ENCODE measurements at places on chromosomes 16 and 17. TPM values are rescaled to one million over a fixed set of nuclear protein-coding genes. Genes with fewer than 3 reads are reported as not detected.
A peak's percentile ranks its signal among the peaks of the same experiment; 100 is the strongest.

GRCh38 chr17:74922694-74923537 lies at the start of gene USH1G:
TSS of gene USH1G (minus strand) at chr17:74923255. CDS start at chr17:74923073, 182 bp downstream.
- peaks cover 57% of the 10 kb centered on the region for H3K27me3 ChIP-seq
- DNase-seq = peak; percentile 9
- peaks cover 25% of the 10 kb centered on the region for H3K4me1 ChIP-seq
- peak within 1 kb of the TSS; percentile 37 for H3K4me3 ChIP-seq
- no peaks in the 10 kb centered on the region for H3K36me3 ChIP-seq
- H3K27ac ChIP-seq = no peak within 1 kb of the TSS

The DNAH3 gene
- not detected for total RNA-seq

GRCh38 chr17:2502871-2503580 lies 8.7 kb downstream of the METTL16 start:
- H3K36me3 ChIP-seq = peaks cover 47% of the 10 kb centered on the region
- H3K27me3 ChIP-seq = no peaks in the 10 kb centered on the region
- DNase-seq = no peak
- no peak overlapping the region for H3K4me3 ChIP-seq
- peaks cover 4% of the 10 kb centered on the region for H3K4me1 ChIP-seq
- no peak overlapping the region for H3K27ac ChIP-seq

The AGRP gene
- not detected for total RNA-seq

- H3K4me3 ChIP-seq = no peak overlapping the region
- H3K36me3 ChIP-seq = no peaks in the 10 kb centered on the region
- no peak overlapping the region for H3K27ac ChIP-seq
- H3K4me1 ChIP-seq = no peaks in the 10 kb centered on the region
- DNase-seq = no peak
- no peaks in the 10 kb centered on the region for H3K27me3 ChIP-seq
Observed at GRCh38 chr16:85348065-85348840, 236.0 kb upstream of the CIBAR2 start.

The COX10 gene
- 9.1 TPM for total RNA-seq

DNA sequence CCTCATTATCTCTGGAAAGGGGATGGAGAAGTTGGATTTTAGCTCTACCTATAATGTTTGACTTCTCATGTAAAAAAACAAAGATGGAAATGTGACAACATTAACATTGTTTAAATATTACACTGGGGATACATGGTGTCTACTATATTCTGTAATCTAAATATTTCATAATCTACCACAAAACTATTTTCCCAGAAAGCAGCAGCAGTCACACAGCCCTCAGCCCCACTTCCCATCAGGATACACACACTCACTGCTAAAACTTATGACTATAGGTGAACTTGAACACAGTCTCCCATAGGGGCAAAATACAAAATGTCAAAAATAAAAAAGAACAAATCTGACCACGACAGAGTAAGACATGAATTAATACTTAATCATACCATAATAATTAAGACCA lies 95.7 kb downstream of the KANSL1 start:
- H3K4me1 ChIP-seq = peaks cover 24% of the 10 kb centered on the region
- peaks cover 16% of the 10 kb centered on the region for H3K36me3 ChIP-seq
- H3K4me3 ChIP-seq = no peak overlapping the region
- DNase-seq = no peak

DNA sequence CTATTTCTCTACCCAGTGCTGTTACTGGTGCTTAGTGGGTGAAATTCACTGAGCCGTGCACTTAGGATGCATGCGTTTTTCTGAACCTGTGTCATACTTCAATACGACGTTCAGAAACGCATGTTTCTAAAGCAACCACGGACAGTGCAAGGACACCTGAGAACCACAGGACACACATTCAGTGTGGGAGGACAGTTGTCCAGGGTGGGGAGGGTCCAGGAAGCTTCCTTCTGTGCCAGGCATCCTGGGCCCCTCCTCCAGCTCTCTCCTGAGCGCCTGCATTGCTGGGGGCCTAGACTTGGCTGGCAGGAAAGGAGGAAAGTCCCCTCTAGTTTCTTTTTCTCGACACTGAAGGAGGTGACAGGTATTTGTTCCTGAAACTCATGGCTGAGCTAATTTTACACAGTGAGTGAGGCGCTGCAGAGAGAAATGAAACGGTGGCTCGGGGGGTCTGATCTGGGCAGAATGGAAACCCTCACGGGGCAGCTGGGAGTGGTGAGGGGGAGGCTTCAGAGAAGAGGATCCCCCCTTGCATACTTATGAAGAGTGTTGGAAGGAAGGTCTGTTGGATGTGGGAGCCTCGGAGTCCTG lies 89.9 kb downstream of the IRF8 start:
- no peak overlapping the region for H3K4me3 ChIP-seq
- H3K27me3 ChIP-seq = no peaks in the 10 kb centered on the region
- peaks cover 20% of the 10 kb centered on the region for H3K4me1 ChIP-seq
- H3K36me3 ChIP-seq = no peaks in the 10 kb centered on the region
- no peak for DNase-seq
- no peak overlapping the region for H3K27ac ChIP-seq

The NLRP1 gene
- 258 TPM for total RNA-seq
